ENCODE measurements at places on chromosomes 7 and 10. TPM values are rescaled to one million over a fixed set of nuclear protein-coding genes. Genes with fewer than 3 reads are reported as not detected.

The GNB2 gene
- 169 TPM for total RNA-seq

The CH25H gene
- total RNA-seq, result 1.4 TPM

The C10orf62 gene
- 0.19 TPM for total RNA-seq

The ICA1 gene
- not detected for total RNA-seq

The MACROH2A2 gene
- total RNA-seq, result 2.9 TPM

All from regular cardiac myocyte (primary cell).